ENCODE measurements at places on chromosomes 16 and 17. TPM values are rescaled to one million over a fixed set of nuclear protein-coding genes. Genes with fewer than 3 reads are reported as not detected.

Gene WNT9B
- total RNA-seq, result not detected

- DNase-seq, result no peak
Observed at GRCh38 chr16:12829096-12829888, 25.6 kb upstream of the CPPED1 start.

GRCh38 chr17:79242873-79243602, 168.4 kb downstream of the ENGASE start:
- no peak for DNase-seq

DNA sequence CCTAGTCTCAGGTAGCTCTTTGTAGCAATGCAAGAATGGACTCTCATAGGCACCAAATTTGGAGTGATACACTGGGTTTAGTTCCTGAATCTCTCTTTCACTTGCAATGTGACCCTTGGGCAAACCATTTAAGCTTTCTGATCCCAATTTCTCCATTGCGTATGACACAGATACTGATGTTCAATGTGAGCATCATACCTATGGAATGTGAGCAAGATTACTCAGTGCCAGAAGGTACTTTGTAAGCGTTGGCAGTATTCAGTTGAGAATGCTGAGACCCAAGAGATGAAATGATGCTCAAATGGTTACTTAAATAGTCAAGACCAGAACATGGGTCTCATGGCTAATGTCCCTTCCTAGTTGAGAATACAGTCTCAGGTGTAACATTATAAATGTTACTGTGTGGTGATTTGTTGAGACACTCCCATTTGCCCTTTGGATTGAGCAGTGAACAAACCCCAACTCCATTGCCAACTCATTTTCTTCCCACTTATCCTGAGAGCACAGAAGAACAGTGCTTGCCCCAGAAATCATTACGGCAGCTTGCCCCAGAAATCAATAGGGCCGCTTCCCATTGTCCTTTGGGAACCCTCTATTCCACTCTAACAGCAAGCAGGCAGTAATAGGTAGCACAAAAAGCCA, 134.1 kb downstream of the SOX9 start:
- no peak for DNase-seq

GRCh38 chr17:13601776-13602551, at the start of gene HS3ST3A1:
TSS of gene HS3ST3A1 (minus strand) at chr17:13601929. CDS start at chr17:13601129, 800 bp downstream.
- peak; percentile 21 for DNase-seq
